Mesenchymal stem cell (in vitro differentiated cells and primary cell): ENCODE measurements at places on chromosomes 13 and 19.

GRCh38 chr13:113559061-113559460 lies 25.5 kb upstream of the TFDP1 start:
- DNase-seq, result no peak
- no peak overlapping the region for H3K4me3 ChIP-seq
- H3K4me1 ChIP-seq, result peaks cover 4% of the 10 kb centered on the region
- H3K27ac ChIP-seq, result no peak overlapping the region

DNA sequence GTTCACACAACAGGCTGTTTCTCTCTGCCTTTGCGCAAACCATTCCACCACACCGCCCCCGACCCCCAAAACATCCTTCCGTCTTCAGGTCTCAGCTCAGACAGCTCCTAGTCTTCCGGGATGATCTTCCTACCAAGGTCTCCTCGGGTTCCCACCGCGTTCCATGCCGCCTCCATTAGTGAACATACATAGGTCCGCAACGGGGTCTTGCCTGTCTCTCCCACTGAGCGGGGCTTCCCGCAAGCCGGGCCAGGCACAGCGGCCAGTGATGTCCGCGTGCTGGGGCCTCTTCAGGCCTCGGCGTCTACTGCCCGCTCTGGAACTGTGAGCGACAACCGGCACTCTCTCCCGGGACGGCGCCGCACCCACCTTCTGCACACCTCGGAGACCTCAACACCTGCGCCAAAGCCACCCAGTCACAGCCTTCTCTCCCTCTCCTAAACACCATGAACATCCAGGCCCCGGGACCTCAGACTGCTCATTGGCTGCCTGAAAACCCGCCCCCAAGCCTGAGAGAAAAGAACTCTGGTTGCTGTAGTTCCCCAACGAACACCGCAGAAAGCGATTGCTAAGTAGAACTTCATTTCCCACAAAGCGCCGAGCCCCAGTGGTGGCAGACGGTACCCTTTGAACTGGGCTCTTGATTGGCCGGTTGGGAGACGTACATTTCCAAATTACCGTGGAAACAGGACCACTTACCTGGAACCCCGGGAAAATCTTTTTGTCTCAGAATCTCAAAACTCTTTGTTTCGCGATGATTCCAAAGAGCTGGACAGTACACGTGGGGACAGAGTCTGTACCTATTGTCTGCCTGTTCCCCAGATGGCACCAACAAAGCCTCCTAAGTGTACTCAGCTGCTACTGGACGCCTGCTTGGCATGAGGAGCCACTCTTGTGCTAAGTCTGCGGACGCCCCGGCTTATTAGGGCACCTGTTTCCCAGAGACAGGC lies 9.5 kb downstream of the DYRK1B start:
- peak; percentile 93 for DNase-seq
- H3K4me1 ChIP-seq, result peaks cover 19% of the 10 kb centered on the region
- peak overlapping the region; percentile 97 for H3K4me3 ChIP-seq
- peak overlapping the region; percentile 0 for H3K27ac ChIP-seq

DNA sequence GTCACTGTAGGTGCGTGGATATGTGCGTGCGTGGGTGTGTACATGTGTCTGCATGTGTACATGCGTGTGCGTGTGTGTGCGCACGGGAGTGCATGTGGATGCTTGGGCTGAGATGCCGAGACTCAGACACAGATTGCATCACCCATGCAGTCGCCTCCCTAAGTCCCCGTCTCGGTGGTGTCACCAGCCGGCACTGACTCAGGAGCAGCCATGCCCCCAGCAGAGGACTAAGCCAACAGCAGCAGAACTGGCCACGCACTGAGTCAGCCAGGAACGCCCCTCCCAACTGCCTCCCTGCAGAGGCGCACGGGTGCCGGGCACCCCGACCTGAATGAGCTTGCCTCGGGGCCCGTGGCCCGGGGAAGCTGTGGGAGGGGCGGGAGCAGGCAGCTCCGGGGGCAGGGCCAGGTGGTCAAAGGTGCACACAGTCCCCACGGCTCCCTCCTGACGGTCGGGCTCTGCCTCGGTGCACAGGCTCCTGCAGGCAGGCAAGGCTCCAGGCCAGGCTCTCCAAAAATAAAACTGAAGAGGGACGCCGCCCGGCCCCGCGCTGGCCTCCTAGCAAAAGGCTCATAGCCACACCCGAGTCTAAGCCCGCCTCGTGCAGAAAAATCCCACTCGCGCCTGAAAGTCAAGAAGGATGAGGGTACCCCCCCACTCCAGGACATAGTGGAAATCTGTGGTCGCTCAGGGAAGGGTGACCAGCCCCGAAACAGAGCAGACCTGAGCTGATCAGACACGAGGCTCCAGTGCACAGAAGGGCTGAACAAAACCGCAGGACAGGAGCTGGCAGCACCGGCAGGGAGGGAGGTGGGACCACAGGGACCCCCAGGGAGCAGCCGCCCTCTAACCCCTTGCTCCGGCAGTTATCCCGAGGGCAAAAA lies 49.2 kb downstream of the GADD45B start:
- H3K4me1 ChIP-seq, result peaks cover 39% of the 10 kb centered on the region
- peak; percentile 84 for DNase-seq
- H3K27ac ChIP-seq, result peak overlapping the region; percentile 13
- peak overlapping the region; percentile 72 for H3K4me3 ChIP-seq
- no peaks in the 10 kb centered on the region for H3K27me3 ChIP-seq
- H3K36me3 ChIP-seq, result no peaks in the 10 kb centered on the region

DNA sequence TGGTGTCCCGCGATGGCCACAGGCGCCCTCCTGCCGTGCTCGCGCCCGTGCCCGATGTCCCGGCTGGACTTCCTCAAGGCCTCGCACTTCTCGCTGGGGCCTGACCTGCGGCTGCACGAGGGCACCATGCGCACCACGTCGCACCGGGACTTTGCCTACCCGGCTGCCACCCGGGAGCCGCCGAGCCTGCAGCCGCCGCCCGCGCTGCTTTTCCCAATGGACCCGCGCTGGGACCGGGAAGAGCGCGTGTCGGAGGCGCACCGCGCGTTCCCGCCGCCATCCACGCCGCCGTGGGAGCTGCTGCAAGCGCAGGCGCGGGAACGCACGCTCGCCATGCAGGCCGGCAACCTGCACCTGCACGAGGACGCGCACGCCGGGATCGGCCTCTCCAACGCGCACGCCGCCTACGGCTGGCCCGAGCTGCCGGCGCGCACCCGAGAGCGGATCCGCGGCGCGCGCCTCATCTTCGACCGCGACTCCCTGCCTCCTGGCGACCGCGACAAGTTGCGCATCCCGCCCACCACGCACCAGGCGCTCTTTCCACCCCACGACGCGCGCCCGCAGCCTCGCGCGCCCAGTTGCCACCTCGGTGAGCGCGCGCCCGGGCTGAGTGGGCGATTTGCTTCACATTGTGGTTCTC lies 12.1 kb upstream of the PEX11G start:
- H3K36me3 ChIP-seq, result peaks cover 6% of the 10 kb centered on the region
- H3K4me3 ChIP-seq, result peak overlapping the region; percentile 66
- H3K27ac ChIP-seq, result no peak overlapping the region

DNA sequence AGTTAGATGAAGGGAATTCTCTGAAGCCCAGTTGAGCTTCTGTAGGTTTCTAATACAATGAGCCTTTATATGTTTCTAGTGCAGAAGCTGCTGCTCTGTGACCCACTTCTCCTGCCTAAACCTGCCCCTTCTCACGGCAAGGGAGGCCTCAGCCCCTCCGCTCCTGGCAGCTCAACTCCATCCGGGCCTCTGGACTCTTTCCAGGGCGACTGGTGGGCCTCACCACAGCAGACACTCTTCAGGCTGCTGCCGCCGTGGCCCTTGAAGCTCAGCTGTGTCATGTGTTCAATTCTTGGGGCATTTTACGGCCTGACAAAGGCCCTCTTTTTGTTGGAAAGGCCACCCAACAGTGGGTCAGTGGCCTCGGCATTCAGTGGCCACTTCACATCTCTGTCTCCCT lies 10.0 kb upstream of the C19orf33 start:
- no peak for DNase-seq
- no peak overlapping the region for H3K4me3 ChIP-seq
- no peaks in the 10 kb centered on the region for H3K27me3 ChIP-seq
- H3K27ac ChIP-seq, result no peak overlapping the region
